GM03348 (cell line): ENCODE measurements at places on chromosomes 3 and 15.
A peak's percentile ranks its signal among the peaks of the same experiment; 100 is the strongest.

DNA sequence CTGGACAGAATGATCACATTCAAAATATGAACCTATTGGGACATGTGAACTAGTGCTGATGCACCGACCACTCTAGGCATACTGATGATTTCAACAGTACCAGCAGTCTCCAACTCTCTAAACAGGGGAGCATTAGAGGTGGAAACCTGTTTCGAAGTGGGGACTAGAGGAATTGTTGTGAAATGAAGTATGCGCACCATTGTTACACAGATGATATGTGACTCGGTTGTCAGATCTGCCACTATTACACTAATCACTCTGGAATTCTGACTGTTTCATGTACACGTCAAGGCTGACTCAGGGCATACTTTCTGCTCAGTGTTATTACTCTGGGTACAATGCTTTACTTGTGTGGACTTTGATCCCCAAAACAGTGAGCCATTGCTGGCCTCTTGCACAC, 198.2 kb upstream of the UBE2E2 start:
- DNase-seq, result peak; percentile 41

DNA sequence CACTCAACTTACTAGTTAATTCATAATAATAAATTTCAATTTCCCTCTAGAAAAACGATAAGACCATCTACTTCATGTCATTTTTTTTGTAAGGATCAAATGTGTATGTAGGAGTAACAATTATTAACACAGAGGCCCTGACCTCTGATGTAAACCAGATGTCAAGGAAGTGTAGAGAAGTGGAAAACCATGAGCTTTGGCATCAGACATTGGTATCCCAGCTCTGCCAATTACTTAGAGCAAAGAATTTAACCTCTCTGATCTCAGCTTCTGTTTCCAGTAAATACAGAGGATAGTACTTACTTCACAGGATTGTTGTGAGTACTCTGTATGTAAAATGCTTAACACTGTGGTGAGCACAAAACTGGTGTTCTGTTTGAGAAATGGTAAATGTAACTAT, 17.5 kb downstream of the AQR start:
- DNase-seq, result peak; percentile 62

DNA sequence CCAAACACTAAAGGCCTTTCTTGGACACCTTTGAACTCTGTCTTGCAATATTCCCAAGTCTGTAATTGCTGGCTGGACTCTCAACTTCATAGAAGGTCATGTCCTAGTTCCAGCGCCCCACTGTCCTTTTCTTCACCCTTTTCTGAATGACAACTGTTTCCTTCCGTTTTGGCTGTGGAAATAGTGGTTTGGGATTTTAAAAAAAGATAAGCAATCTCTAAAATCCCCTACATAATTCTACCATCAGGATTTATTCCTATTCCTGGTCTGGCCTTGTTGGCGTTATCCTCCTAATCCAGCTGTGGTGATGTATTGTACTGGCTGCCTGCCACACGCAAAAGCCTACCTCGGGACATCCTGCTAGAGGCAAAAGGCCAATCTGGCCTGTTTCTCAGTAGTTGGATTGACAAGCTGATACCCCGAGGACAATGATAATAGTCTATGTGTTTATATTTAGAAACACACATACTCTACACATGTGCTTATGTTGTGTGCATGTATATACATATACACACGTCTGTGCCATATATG, 440.3 kb upstream of the DPH6 start:
- no peak for DNase-seq

GRCh38 chr3:123595396-123596180, 10.7 kb upstream of the HACD2 start:
- DNase-seq, result no peak

GRCh38 chr15:89898614-89899294, 5.0 kb upstream of the AP3S2 start:
- peak; percentile 68 for DNase-seq

- DNase-seq, result no peak
Measured at GRCh38 chr3:69244039-69244438, 121.6 kb upstream of the LMOD3 start.

DNA sequence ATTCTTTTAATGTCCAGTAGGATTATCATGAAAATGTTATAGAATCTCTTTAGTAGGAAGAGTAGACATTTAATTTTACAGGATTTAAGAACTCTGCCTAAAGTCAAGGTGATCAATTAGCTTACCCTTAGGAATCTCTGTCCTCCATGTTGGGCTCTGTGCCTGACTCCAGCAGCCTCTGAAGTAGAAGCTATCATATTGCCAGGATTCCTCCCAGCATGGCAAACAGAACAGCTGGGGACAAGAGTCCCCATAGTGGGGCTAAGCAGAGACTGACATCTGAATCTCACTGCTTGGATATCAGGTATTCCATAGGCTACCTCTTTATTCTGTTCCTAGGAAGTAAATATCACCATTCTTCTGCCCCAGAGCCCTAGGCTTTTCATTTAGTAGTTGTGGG, 1.5 kb downstream of the SLC15A2 start:
- no peak for DNase-seq

GRCh38 chr15:35529784-35530183, 16.2 kb downstream of the DPH6 start:
- no peak for DNase-seq

GRCh38 chr15:83200162-83200561, 7.5 kb downstream of the HDGFL3 start:
- peak; percentile 16 for DNase-seq

DNA sequence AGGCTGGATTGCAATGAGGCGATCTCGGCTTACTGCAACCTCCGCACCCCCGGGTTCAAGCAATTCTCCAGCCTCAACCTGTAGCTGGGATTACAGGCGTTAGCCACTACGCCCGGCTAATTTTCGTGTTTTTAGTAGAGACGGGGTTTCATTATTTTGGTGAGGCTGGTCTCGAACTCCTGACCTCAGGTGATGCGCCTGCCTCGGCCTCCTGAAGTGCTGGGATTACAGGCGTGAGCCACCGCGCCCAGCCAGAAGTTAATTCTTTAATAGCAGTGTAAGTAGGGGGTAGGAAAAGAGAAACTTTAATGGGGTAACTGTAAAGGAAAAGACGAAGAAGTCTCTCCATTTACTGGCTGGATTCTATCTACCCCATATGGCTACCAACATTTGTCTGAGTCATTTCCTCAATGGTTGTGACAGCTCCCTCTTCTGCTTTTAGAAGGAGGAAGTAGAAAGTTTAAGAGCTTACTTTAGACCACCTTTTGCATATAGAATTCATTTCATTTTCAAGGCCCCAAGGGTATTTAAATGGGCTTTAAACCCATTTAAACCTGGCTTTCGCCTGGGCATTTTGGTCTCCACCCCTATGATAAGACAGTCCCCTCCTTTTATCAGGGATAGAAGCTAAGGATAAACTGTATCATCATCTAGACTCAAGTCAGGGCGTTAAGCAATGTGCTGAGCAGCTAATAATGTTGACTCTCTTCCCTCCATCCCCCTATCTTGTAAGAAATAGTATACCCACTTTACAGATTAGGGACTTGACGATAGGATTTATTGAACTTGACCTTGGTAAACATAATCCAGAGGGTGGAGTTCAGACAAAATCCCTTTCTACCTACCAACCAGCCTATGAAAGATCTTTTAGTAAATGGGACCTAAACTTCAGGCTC, 1.1 kb upstream of the CDV3 start:
- DNase-seq, result no peak

- no peak for DNase-seq
Measured at GRCh38 chr3:193963808-193964516, 172.0 kb upstream of the HES1 start.

- DNase-seq, result no peak
Measured at GRCh38 chr15:68479870-68480269, 47.9 kb upstream of the ITGA11 start.

GRCh38 chr3:162641907-162642306, 1145.3 kb downstream of the OTOL1 start:
- DNase-seq, result no peak

DNA sequence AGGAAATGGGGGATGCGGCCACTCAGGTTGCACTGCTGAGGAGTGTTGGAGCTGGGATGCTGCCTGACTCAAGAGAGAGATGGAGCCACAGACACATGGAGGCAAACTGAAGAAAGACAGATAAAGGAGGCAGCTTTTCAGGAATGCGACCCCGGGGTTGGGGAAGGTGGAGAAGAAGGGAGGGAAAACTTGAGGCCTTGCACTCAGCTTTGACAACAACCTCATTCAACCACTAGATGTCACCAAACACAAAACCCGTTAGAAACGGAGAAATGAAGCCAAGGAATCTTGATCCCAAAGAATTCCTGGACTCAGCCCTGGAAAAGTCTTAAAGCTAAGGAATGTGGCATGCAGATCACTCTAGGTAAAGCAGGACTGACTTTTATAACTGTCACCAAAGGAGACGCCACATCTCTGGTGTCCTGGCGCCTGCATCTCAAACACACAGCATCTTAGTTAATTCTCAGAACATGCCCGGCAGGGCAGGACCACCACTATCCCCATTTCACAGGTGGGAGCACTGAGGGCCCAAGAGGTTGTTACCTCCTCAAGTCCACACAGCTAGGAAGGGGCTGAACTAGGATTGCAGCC, 59.6 kb upstream of the LMCD1 start:
- peak; percentile 83 for DNase-seq

DNA sequence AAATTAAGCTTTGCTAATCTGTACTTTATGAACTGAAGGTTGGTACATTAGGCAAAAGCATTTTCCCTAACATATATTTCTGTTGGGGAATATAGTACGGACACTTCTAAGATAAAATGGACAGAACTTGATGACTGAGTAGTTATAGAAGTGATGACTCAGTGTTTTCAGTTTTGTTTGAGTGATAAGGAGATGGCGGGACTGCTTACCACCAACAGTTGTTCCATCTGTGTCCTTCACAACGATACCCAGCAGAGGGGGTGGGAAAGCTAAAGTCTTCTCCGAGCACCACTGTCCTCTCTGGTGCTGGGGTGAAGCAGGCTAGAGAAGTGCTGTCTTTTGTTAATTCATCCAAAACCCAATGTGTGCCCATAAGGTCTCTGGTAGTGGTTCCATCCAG, 195.8 kb downstream of the CD47 start:
- no peak for DNase-seq

DNA sequence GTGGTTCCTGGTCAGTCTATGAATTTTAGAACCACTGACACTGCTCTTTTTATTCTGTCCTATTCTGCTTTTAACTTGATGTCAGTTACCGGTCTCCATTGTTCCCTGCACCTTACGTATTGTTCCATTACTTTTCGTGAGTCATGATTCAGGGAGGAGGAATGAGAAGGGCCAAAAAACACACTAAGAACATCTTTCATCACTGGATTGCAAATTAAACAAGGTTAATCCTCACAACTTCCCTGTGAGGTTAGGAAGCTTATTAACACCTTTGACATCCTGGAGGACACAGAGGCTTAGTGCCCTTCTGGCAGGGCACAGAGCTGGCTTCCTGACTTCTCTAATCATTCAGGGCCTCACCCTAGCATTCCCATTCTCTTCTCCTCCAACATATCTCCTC, 227.6 kb upstream of the SATB1 start:
- DNase-seq, result no peak

DNA sequence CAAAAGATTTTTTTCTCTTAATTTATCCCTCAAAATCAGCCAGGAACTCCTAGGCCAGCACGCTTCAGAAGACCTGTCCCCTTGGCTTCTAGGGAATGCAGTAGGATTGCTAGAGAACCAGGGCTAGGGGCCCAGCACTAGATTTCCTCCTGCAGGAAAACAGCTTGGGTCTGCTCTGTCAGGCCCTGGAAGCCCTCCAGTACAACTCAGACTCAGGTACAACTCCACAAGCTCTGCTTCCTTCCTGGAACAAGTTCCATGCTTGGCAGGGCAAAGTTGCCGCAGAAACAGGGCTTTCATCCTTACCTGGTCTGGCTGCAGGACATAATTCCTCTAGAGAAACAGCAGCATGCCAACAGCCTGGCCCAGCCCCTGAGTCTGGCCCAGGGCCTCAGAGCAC, 96.1 kb upstream of the CTNNB1 start:
- no peak for DNase-seq

DNA sequence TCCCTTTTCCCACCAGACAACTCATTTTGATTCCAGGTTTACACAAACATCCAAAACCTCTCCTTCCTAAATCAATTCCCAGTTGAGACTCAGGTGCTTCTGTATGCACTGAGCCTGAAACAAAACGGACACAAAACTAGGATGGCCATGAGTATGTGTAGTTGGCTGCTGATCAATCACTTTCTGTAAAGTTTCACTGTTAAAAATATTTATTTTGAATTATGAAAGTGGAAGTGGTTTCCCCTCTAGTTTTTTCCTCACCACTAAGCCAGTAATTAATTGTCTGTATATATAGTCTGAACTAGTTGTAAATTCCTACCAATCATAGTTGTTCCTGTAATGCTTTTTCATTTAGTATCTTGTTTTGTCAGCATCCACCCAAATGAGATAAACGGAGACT, 51.7 kb upstream of the TSPAN3 start:
- no peak for DNase-seq
